Fibroblast of skin of abdomen (primary cell): ENCODE measurements at places on chromosomes 1 and 21.

- DNase-seq, result no peak
Measured at GRCh38 chr1:31203215-31203614, 36.5 kb downstream of the NKAIN1 start.

DNA sequence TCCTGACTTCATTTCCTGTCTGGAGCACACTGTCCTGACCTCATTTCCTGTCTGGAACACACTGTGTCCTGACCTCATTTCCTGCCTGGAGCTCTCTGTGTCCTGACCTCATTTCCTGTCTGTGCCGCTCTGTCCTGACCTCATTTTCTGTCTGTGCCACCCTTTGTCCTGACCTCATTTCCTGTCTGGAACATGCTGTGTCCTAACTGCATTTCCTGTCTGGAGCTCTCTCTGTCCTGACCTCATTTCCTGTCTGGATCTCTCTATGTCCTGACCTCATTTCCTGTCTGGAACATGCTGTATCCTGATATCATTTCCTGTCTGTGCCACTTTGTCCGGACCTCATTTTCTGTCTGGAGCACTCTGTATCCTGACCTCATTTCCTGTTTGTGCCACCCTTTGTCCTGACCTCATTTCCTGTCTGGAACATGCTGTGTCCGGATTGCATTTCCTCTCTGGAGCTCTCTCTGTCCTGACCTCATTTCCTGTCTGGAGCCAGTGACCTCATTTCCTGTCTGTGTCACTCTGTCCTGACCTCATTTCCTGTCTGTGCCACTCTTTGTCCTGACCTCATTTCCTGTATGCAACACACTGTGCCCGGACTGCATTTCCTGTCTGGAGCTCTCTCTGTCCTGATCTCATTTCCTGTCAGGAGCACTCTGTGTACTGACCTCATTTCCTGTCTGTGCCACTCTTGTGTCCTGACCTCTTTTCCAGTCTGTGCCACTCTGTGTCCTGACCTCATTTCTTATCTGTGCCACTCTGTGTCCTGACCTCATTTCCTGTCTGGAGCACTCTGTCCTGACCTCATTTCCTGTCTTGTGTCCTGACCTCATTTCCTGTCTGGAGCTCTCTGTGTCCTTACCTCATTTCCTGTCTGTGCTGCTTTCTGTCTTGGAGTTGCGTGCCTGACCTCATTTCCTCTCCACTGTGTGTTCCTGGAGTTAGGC lies 27.6 kb downstream of the SKI start:
- peak; percentile 68 for DNase-seq

DNA sequence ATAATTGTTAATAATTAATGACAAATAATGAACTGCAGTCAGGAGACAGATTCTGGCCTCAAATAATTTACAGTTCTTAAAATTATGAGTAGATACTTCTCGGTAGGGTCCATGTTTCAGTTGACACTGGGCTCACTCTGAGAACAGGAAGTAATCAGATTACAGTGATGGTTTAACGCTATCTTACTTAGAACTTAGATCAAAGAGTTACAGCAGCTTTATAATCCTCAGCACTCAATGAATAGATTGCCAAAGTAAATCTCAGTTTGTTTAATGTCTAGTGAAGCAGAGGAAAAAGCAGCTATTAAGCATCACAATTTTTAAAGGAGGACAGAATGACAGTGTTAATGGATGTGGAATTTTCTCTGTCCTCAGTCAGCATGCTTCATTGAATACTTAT lies 79.6 kb downstream of the PDE4B start:
- DNase-seq, result no peak

DNA sequence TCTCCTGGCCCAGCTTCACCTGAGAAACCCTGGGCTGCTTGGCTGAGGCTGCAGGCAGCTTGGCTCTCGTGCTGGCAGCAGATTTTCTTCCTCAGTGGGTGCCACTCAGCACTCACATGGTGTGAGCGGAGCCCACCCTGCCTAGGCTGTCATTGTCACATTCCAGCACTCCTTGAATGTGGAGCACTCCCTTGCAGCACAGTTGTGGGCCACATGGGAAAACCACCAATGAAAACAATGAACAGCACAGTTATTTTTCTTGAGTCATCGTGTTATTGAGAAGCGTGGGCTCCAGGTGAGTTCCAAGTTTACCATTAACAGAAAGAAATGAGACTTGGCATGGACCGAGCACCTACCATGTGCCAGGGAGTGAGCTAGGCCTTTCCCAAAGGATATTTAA lies 27.2 kb upstream of the TRIM67 start:
- DNase-seq, result peak; percentile 2

DNA sequence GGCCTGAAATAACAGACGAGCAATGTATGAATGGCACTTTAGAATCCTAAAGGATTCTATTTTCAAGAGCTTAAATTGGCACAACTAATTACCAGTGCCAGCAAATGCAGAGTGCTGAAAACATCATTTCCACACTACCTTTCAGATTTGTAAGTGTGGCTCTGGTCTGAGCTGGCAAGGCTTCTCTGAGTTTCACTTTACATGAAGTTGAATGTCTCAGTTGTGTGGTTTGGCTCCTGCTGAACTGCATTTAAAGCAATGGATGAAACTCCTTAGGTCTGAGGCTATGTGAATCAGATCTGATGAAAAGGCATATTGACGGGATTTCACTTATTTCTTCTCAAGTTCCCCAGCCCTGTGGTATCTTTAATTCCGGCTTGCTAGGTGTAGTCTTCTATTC lies 114.8 kb upstream of the PTGFR start:
- peak; percentile 59 for DNase-seq

- no peak for DNase-seq
Measured at GRCh38 chr21:46157396-46157986, 2.1 kb upstream of the FTCD start.

DNA sequence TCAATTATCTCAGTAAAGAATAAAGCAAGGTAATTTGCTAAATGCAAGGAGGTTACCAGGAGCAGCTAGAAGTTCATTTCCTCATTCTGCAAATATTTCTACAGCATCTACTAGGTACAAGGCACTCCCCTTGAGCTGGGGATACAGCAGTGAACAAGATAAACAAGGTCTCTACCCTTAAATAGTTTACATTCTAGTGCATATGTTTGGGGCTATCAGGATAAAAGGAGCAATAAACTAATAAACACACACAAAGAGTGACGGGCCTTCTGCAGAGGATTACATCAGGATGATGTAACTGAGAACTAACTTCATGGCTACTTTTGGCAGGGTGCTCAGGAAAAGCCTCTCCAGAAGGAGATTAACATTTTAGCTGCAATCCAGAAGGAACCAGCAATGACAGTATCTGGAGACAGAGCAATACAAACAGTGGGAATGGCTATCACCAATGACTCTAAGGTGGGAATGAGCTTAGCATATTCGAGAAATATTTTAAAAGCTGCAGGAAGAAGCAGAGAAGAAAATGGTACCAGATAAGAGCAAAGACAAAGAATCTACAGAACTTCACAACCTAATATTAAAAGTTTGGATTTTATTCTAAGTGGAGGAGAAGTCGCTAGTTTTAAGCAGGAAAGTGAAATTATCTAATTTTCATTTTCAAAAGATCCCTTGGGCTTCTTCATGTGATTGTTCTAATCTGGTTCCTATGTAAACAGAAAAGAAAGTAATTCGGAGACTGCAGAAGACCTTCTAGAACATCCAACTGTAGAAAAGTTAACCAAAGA lies 25.8 kb downstream of the TP53BP2 start:
- DNase-seq, result peak; percentile 74
